ENCODE measurements at places on chromosomes 1 and 21. TPM values are rescaled to one million over a fixed set of nuclear protein-coding genes. Genes with fewer than 3 reads are reported as not detected.

- no peak for ATAC-seq
Observed at GRCh38 chr1:18901952-18902522, 318 bp downstream of the ALDH4A1 start.

DNA sequence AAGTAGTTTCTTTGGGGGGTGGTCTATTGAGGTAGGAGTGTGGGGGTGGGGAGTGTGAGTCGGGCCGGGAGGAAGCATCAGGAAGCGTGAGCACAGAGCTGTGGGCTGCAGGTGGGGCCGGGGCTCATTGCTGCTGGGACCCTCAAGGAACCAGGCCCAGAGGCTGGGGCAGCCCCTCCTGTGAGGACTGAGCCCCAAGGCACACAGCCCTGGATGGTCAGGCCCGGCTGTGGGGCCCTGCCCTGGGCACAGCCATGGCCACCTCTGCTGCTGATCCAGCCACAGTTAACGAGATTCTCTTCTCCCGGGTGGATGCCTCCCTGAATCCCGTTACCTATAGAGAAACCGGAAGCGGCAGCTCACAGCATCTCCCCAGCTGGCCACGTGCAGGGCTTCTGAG, 22.9 kb upstream of the SUMO3 start:
- no peak for ATAC-seq

- peak; percentile 37 for ATAC-seq
Observed at GRCh38 chr21:37582590-37582989, 216.0 kb downstream of the DYRK1A start.

GRCh38 chr1:51922040-51922439, 43.5 kb upstream of the NRDC start:
- no peak for ATAC-seq

Gene ROR1
- total RNA-seq = 0.09 TPM

- no peak for ATAC-seq
Observed at GRCh38 chr1:222914861-222915632, 100.2 kb downstream of the DISP1 start.

Gene NBPF4
- total RNA-seq = not detected

Gene SPRR4
- not detected for total RNA-seq

- peak; percentile 73 for ATAC-seq
Observed at GRCh38 chr1:26853156-26853555, 9.8 kb upstream of the SFN start.

DNA sequence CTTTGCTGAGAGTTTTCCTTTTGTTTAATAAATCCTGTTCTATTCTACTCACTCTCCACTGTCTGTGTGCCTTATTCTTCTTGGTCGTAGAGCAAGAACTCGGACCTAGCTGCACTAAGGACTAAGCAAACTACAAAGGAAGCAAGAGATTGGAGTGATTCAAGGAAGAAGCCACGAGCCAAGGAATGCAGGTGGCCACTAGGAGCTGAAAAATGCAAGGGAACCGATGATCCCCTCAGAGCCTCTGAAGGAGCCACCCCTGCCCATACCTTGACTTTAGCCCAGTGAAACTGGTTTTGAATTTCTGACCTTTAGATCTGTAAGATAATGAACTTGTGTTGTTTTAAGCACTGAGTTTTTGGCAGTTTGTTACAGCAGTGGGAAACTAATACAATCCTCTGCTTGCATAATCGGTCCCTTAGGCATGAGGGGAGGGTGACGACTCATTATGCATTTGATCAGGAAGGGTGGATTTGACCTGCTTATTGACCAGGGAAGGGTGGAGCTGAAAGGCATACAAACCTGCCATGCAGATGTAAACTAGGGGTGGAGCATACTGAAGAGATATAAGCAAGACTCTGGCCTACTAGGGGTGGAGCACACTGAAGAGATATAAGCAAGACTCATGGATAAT, 6.2 kb upstream of the CA6 start:
- ATAC-seq = peak; percentile 37

DNA sequence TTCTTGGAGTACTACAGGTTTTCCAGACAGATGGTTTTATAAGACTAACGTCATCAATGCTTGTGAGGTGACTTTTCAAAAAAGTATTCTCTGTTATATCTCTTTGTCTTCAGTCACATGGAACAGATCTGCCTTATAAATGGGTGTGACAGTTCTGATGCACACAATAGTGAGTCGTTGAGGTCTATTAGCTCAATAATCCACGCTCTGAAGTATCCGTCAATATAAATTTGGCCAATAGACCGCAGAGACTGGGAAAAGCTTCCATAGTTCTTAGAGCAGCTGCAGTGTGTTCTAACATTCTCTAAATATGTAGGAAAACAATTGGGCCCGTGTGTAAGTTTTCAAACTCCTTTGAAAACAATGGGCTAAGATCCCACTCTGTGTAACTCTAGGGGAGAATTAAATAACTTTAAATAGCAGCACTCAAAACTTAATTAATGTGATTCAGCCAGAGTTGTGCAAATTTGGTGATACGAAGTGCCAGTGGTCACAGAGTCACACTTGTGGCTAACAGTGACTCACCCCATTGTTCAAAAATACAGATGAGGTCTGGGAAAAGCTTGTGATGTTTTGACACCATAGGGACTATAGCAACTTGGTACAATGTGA, 316.0 kb downstream of the LMO4 start:
- peak; percentile 54 for ATAC-seq

DNA sequence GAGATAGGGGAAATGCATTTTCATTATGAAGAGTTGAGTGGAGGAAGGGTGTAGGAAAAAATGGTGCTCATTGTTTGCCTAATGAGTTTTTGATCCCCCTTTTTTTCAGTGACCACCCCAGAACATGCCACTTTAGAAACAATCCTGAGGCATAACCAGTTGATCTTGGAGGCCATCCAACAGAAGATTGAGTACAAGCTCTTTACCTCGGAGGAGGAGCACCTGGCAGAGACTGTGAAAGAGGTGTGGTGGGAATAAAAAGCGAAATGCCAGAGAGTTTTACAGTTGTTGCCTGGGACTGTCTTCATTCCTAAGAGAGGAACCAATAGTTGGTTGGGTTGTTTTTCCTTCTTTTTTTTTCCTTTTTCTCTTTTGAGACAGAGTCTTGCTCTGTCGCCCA, 54.3 kb upstream of the EPHA8 start:
- ATAC-seq = no peak

- ATAC-seq = no peak
Observed at GRCh38 chr1:1527092-1527816, 13.2 kb downstream of the TMEM240 start.

DNA sequence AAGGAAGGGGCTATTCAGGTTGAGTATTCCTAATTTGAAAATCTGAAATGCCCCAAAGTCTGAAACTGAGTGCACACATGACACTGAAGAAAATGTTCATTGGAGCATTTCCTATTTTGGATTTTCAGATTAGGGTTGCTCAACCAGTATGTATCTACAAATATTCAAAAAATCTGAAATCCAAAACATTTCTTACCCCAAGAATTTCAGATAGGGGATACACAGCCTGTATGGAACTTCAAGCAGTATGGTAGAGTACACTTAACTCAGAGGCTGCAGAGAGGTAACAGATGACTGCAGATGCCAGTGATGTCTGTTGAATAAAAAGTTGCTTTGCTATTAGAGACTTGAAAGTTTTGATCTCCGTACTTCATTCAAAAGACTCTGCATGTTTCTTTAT, 19.0 kb downstream of the YTHDF2 start:
- ATAC-seq = no peak

DNA sequence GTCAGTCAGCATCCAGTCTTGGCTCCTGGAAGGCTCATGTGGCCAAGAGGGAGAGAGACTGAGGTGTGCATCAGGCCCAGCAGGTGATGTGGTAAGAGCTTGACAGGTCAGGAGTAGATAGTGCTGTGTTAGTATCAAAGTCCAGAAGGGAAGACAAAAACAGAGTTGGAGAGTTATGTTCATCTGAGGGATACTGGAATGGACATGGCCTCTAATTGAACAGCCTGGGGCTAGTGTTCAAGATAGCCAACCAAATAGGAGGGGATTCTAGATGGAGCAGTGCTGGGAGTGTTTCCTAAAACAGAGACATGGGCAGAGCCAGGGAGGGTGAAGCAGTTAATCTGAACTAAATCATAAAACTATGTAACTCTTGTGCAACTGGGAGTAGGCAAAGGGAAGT, 120.7 kb upstream of the MARK1 start:
- no peak for ATAC-seq

GRCh38 chr1:114737314-114737849, 20.4 kb downstream of the CSDE1 start:
- no peak for ATAC-seq

Gene FCRL1
- total RNA-seq = not detected

DNA sequence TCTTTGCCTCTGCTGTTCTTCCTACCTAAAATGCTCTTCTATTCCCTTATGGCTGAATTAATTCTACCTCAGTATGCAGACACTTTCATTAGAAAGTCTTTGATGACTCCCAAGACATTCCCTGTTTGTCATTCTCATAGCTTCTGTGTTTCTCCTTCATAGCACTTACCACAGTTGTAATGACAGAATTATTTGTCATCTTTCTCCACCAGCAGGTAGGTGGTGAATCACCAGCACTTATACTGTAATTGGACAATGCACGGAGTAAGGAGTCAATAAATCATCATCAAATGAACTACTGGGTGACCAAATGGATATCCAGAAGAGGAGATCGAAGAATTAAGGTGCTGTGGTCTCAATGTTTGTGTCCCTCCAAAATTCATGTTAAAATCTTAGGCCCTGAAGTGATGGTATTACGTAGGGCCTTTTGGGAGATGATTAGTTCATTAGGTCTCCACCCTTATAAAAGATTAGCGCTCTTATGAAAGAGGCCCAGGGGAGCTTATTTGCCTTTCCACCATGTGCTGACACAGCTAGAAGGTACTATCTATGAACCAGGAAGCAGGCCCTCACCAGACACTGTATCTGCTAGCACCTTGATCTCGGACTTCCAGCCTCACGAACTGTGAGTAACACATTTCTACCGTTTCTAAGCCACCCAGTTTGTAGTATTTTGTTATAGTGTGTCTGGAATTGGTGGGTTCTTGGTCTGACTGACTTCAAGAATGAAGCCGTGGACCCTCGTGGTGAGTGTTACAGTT, 2.4 kb upstream of the CCT8 start:
- ATAC-seq = peak; percentile 34

DNA sequence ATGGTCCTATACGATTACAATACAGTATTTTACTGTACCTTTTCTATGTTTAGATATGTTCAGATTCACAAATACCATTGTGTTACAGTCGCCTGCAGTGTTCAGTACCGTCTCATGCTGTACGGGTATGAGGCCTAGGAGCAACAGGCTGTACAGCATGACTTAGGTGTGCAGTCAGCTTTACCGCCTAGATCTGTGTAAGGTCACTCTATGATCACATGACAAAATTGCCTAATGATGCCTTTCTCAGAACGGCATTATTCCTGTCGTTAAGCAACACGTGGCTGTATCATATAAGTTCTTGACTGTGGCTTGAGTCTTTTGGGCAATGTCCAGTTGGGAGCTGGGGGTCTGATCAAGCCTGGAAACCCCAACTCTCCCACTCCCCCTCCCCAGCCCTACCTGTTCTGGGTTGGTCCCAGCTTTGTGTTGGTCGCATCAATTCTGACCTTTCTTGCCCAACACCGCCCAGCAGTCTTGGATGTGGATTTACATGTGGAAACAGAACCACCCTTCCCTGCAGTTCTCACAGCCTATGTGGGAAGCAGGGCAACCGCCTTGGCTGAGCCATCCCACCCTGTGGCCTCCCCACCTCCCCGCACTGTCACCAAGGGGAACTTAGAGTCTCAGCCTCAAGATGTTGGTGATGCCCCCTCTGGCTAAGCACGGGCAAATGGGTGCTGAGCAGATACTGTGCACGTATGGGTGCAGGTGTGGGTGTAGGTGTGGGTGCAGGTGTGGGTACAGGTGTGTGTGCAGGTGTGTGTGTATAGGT, 80.2 kb upstream of the ACTL8 start:
- no peak for ATAC-seq

DNA sequence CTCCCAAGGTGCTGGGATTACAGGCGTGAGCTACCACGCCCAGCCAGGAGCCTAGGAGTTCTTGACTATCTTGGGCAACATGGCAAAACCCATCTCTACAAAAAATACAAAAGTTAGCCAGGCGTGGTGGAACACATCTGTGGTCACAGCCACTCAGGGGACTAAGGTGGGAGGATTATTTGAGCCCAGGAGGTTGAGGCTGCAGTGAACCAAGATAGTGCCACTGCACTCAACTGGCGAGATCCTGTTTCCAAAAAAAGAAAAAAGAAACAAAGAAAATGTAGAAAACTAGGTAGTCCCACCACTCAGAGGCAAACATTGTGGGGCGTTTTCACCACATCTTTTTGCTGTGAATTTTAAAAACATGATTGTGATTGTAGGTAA, 141.3 kb downstream of the ZZZ3 start:
- ATAC-seq = no peak

DNA sequence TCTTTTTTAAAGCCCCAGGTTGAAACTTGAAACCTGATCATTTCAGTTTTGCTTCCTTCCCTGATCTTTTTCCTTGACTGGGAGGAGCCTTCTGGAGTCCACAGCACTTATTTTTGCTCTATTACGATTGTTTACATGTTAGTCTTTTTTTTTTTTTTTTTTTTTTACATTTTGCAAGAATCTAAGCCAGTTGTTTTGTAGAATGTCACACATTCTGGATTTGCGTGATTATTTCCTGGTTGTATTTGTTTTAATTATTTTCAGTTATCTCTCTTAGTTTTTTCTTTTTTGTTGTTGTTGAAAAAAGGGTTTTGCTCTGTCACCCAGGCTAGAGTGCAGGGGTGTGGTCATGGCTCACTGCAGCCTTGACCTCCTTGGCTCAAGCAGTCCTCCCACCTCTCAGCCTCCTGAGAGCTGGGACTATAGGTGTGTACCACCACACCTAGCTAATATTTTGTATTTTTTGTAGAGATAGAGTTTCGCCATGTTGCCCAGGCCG, 32.8 kb downstream of the OSBPL9 start:
- ATAC-seq = no peak

Gene AXDND1
- total RNA-seq = not detected

- no peak for ATAC-seq
Observed at GRCh38 chr1:18239671-18240070, 132.1 kb downstream of the IGSF21 start.

- no peak for ATAC-seq
Observed at GRCh38 chr1:201718346-201719202, 110.4 kb upstream of the IPO9 start.

DNA sequence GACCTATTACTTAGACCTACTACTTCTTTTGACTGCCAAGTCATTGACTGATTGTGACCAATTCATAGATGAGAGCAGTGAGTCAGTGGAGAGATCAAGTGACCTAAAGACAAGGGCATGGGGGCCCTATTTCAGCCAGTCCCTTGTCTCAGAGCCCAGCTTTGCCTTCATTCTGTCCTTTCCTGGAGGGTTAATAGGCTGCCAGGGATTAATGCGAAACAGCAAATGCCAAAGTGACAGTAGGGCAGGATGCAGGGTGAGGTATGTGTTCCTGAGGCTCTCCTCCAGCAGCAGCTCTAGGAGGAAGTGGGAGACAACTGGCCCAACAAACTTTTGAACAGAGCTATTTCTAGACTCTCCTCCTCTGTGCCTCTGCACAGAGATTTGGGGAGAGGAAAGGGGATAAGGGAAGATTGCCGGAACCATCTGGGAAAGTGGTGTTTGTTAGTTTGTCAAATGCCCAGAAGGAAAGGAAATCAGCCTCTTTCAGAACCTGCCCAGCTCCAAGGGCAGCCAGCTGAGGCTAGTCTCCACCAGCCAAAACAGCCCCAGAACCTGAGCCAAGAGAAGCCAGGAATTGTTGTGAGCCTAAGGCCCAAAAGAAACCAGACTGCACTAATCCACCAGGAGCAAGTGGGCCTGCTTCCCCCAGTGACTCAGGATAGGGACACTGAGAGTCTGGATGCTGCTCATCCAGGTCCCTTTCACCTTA, 4.9 kb upstream of the S100A3 start:
- peak; percentile 49 for ATAC-seq

Measured in activated T-helper 17 cell treated with anti-CD3 and anti-CD28 coated beads, Interleukin-2, amount 50 U/mL, for 72 hours (primary cell).